ENCODE measurements at places on chromosomes 5 and 9.

DNA sequence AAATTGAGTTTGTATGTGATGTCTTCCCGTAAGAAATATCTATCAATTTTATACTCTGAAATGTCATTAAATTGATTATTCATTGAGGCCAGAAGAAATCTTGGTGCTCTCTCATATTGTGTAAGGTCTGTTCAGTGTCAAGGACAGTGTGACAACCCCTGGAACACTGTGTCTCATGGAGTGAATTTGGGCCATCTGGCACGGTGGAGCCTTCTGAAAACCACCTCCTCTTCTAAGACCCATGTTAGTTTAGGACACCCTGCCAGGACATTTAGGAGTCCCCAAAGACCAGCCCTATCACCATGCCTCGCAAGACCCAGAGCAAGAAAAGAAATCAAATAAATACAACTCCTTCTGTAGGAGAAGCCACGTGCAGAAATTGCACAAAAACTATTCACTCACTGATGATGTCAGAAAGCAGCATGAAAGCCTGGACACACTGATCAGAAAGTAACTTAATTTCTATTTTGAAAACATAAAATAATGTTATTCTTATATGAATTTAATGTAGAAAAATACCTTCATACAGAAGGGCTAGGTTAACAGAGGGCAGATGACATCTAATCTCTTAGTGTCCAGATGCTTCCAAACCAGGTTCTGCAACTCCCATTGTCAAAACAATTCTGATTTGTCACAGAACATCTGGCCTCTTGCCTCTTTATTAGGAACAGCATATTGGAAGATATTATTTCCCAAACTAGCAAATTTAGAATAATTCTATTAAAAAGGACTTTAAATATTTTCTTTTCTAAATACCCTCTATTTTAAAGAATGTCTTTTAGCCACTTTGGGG is 298.8 kb downstream of the NR2F1-AS1 start:
- no peak for DNase-seq

- no peak for DNase-seq
These were observed 26.1 kb downstream of the MAMDC2 start for GRCh38 chr9:70069704-70070103.

GRCh38 chr5:22986281-22986680 is 133.1 kb upstream of the CDH12 start:
- DNase-seq = no peak

DNA sequence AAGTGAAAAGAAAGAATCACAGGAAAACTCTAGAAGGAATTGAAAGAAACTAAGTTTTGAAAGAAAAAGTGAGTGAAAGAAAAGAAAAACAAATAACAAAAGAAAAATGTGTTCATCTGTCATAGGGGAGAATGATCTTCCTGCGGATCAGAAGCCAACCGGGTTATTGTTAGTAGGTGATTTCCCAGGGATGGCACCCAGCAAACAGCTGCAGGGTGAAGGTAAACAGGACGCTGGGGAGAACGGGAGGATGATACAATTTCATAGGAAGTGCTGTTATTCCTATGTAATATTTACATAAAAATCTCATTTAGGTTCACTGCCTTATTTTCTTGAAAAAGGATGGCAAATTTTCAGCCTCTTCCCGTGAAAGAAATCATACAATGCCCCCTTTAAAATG is 72.4 kb upstream of the LHFPL2 start:
- no peak for DNase-seq

DNA sequence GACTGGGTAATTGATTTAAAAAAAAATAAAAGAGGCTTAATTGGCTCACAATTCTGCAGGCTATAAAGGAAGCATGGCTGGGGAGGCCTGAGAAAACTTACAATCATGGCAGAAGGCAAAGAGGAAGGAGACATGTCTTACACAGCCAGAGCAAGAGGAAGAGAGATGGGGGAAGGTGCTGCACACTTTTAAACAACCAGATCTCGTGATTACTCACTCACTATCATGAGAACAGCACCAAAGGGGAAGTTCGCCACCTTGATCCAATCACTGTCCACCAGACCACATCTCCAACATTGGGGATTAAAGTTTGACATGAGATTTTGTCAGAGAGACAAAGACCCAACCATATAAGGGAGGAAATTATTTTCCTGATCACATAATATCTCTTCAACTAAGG is 138.8 kb upstream of the NR4A3 start:
- DNase-seq = no peak

GRCh38 chr9:124559871-124560270 is 52.7 kb upstream of the NR5A1 start:
- DNase-seq = no peak

DNA sequence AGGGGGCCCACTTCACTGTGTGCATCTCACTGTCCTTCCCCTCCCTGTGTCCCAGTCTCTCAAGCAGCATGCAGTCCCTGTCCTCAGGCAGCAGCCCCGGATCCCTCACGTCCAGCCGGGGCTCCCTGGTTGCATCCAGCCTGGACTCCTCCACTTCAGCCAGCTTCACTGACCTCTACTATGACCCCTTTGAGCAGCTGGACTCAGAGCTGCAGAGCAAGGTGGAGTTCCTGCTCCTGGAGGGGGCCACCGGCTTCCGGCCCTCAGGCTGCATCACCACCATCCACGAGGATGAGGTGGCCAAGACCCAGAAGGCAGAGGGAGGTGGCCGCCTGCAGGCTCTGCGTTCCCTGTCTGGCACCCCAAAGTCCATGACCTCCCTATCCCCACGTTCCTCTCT is 62.8 kb upstream of the RARS1 start:
- no peak for DNase-seq

DNA sequence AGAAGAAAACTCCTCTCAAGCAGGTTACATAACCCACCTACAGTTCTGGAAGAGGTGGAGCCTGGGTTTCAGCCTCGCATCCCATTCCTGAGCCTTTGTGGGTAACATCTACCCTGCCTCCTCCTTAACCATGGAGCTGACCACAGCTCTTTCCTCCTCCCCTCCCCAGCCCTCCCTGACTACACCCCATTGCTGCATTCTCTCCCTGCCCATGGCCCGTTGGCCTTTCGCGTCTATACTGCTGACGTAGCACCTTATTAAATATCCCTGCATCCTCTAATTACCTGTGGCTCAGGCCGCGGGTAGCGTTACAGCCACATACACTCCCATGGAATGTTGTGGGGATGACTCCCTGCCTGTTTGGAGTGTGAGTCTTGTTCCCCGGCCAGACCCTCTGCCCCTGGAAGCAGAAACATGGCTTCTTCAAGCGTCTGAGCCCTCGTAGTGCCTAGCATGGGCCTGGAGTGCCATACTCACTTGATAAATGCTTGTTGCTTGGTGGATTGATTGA is 72.8 kb downstream of the WWC1 start:
- no peak for DNase-seq

DNA sequence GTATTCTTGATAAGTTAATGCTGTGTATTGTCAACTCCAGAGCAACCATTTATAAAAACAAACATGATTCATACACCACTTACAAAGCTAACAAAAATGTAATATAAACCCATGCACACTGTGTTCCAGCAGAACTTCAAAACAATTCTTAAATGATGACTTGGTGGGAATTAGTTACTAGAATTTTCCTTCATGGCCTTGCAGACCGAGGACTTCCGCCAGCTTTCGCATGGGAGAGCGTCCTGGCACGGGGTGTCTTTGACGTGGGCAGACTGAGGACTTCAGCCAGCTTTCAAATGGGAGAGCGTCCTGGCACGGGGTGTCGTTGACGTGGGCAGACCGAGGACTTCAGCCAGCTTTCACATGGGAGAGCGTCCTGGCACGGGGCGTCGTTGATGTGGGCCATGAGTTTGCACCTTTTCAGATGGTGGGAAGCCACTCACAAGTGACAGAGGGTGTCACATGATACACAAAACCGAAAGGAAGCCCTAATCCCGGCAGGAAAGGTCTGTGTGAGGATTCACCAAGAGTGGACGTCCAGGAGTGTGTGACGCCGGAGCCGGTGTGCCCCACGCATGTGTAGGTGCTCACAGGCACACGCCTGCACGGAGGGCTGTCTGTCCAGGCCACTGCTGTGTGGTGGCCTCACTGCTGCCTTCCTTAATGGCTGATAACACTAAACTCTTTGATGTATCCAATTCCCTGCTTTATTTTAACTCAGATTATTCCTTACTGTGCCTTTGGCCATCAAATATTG is 211.3 kb upstream of the IRX4 start:
- no peak for DNase-seq

DNA sequence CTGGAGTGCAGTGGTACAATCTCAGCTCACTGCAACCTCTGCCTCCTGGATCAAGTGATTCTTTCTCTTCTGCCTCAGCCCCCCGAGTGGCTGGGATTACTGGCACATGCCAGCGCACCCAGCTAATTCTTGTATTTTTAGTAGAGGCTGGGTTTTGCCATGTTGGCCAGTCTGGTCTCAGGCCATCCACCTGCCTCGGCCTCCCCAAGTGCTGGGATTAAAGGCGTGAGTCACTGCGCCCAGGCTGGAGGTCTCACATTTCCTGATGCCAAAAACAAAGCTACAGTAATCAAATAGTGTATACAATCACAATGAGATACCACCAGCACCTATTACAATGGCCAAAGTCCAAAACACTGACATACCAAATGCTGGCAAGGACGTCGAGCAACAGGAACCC is 51.1 kb downstream of the TTLL11 start:
- DNase-seq = no peak

- DNase-seq = no peak
These were observed 193.6 kb downstream of the ZSWIM6 start for GRCh38 chr5:61525512-61526206.

DNA sequence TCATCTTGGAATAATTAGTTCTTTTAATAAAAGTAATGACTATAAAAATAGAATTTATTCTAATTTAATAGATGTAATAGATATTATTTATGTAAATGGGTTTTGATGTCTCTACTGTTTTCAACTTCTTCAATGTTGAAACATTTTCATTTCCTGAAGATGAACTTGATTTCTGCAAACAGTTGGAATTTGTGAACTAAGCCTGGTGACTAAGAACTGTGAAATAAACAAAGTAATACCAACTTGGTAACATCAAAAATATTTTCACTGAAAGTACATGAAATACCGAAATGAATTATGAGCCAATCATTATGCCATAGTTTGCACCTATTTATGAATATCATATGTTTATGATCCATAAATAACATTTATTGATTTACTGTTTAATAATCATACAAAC is 143.8 kb upstream of the FGF10 start:
- DNase-seq = no peak

Data from T-helper 1 cell (primary cell).